ENCODE measurements at places on chromosomes 4 and X. TPM values are rescaled to one million over a fixed set of nuclear protein-coding genes. Genes with fewer than 3 reads are reported as not detected.

Gene KLHL13
- 1.4 TPM for total RNA-seq

- no peak for DNase-seq
These were observed 195.7 kb downstream of the GPAT3 start for GRCh38 chr4:83731609-83732008.

DNA sequence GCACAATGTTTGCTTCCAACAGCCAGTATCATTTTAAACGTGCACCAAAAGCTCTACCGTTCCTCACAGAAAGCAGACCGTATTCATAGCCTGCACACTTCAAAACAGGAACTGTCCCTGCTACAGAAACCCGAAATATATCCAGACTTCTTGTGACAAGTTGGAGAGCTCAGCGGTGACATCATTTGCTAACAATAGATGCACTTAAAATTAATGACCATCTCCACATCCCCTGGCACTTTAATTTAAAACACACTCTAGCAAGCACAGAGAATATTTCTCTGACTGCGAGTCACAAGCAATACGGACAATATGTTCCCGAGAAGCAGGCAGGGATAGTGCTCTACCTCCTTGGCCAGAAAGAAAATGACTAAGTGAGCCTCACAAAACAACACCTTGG, 2.5 kb downstream of the NYX start:
- no peak for DNase-seq

Gene KLF8
- 15.7 TPM for total RNA-seq

DNA sequence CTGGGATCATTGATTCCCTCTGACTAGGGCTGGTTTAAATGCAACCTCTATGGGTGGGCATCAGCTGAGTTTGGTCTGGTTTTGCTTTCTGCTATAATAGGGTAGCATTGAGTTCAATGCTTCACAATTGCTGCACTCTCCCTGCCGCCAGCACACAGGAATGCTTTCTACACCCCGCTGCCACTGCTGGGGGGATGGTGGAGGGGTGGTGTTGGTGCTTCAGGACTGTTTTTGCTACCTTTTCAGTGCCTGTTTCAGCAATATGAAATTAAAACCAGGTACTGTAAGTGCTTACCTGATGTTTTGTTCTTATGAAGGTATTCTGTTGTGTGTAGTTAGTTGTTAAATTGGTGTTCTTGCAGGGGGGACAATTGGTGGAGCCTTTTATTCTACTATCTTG, 67.7 kb downstream of the GNL3L start:
- DNase-seq = no peak

Gene HMX1
- not detected for total RNA-seq

Gene PITX2
- total RNA-seq = not detected

Gene CABS1
- not detected for total RNA-seq

Measured in spleen (tissue), 13 donors.